ENCODE measurements at places on chromosomes 4 and X. TPM values are rescaled to one million over a fixed set of nuclear protein-coding genes. Genes with fewer than 3 reads are reported as not detected.

DNA sequence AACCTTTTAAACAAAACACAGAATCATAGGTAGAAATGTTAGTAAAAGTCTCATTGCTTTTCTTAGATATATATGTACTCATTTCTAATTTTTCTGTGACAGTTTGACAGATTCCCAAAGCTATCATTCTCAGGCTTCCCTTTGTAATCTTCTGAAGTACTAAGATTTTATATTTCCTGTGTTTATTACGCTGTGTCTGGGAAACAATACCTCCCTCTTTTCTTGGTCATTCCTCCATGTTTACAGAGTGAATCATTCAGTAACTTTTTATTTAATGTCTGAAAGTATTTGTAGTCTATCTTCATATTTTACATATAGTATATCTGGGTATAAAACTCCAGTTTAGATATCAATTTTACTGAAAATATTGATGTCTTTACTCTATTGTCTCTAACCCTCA, 1826.3 kb upstream of the IGFBP7 start:
- no peak for DNase-seq

- no peak for DNase-seq
These were observed 9.8 kb upstream of the FAM3A start for GRCh38 chrX:154525606-154526490.

GRCh38 chr4:164748375-164748774, 5.6 kb upstream of the SMIM31 start:
- DNase-seq: no peak

GRCh38 chr4:47577779-47578553, 92.9 kb downstream of the ATP10D start:
- no peak for DNase-seq

DNA sequence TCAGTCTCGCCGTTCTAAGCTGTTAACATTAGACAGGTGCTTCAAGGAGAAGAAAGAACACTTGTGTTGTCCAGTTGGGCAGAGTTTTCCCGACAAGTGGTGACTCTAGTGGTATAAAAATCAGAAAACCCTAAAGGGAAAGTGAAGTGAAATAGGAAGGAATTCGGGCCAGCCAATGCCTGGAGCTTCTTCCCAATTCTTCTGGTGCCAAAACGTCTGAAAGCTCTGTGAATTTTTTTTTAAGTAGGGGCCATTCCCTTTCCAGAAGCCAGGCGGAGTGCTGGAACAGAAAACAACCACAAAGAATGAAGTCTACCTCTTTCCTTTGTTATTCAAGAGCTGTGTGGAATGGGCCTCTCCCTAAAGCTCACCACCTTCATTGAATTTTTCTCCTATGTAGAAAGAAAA, 43.1 kb upstream of the PPARGC1A start:
- DNase-seq: no peak

GRCh38 chr4:19301527-19301926, 950.2 kb upstream of the SLIT2 start:
- no peak for DNase-seq

GRCh38 chrX:107448998-107449835, at the start of gene FRMPD3:
FRMPD3 (plus strand) TSS chrX:107449652; CDS start chrX:107526589, 76,937 bp downstream.
- no peak for DNase-seq

- no peak for DNase-seq
These were observed 78.0 kb downstream of the COX7B2 start for GRCh38 chr4:46830971-46831454.

DNA sequence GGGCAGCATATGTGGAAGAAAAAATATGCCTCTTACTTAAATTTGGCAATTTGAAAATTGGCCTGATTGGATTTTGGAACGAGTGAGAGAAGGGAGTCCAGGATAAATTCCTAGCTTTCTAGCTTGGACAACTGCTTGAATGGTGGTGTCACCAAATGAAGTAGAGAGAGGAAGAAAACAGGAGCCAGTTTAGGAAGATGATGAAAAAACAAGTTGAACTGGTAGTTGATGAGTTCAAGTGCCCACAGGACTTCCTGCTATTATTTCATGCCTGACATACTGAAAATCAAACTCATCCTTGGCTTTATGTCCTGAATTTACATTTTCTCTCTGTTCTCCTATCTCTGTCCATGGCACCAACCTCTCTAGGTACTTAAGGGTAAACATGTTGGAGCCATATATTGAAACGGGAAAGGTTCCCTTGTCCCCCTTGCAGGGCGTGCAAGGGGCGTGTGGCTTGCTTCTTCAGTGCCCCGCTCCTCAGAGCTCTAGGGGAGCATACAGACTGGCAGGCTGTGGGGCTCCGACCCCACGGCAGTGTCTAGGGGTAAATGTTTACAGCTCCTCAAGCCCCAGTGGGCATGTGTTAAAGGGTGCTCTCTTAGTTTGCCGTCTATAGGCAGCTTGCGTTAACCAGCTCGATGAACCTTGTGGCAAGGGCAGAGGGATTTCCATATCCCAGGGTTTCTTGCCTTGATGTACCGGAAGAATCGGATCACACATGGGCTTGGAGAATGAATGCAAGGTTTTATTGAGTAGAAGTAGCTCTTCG, 250.7 kb upstream of the PGRMC2 start:
- DNase-seq: no peak

DNA sequence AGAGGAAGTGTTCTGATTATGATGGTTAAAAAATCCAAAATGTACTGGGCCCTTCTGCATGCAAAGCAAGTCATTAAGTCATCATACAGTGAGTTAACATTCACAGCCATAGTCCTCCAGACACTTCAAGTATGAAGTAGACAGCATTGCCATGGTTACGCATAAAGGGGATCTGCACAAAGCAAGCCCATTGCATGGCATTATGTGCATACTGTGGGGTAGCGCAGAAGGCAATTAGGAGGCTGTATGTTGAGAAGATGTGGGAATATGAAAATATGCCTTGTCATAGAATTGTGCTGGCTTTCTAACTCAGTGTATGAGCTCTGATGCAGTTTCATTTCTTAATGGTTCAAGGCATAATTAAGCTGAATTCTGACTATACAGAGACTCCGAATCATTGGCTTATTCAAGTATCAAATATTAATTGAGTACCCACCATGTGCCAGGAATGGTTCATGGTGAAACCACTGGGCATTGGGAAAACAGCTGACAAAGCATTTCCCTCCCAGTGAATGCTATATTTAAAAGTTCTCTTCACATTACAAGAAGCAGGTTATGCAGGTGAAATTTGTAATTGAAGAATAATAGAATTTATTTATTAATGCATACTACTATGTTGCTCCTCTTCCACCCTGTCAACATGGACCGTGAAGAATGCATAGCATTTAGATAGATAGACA, 588.9 kb downstream of the ZNF674 start:
- no peak for DNase-seq

- no peak for DNase-seq
These were observed 859.3 kb upstream of the LCORL start for GRCh38 chr4:18880871-18881270.

- DNase-seq: no peak
These were observed 274.3 kb upstream of the IL1RAPL1 start for GRCh38 chrX:28312965-28313364.

- no peak for DNase-seq
These were observed 122.7 kb upstream of the STS start for GRCh38 chrX:7024850-7025249.

GRCh38 chr4:3251691-3252479, 2.9 kb downstream of the MSANTD1 start:
- peak; percentile 52 for DNase-seq

- DNase-seq: no peak
These were observed 5.2 kb downstream of the HADH start for GRCh38 chr4:107994894-107995293.

DNA sequence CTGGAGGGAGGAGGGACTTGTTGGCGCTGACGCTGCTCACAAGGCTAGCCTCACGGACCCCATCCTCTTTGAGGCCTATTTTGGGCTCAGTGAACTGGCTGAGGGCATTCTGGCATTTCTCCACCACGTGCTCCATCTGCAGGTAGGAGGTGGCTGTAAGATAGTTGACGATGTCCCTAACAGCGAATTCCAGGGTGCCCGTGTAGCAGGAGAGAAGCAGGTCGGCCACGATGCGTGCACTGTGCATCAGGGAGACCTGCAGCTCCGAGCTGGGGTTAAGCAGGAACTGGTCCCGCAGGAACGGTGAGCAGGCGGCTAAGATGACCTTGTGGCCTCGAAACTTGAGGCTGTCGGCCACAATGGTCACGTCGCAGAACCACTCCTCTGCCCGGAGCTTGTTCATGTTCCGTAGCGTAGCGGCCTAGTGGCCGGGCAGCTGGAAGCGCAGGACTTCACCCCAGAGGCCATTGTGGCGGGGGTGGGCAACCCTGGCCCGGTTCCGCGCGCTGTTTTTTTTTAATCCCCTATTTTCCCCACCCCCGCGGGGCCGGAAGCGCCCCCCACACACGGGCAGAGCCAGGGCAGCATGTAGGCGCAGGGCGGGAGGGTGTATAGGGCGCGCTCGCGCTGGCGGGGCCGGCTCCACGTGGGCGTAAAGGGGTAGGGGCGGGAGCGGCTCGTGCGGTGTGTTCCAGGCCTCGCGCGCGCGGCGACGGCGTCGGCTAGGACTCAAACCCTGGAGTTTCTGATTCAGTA, 73.2 kb downstream of the UBE2K start:
- DNase-seq: no peak

GRCh38 chr4:151152028-151152427, 52.6 kb downstream of the RPS3A start:
- DNase-seq: no peak

DNA sequence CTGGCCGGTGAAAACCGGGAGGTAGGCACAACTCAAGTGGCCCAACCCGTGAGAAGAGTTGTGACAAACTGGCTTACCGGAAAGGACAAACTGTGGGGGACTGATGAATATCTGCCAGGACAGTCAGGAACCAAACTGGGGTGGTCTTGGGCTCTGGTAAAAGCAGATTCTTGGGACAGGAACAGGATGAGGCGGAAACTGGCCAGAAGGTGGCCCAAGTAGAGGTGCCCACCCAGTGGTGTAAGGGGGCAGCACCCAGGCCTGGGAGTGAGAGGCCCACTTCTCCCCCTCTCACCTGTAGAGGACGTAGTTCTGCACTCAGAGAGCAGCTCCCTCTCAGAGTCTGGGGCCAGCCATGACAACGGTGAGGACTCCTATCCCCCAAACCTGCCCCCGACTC, 5.9 kb downstream of the CCDC120 start:
- DNase-seq: no peak

DNA sequence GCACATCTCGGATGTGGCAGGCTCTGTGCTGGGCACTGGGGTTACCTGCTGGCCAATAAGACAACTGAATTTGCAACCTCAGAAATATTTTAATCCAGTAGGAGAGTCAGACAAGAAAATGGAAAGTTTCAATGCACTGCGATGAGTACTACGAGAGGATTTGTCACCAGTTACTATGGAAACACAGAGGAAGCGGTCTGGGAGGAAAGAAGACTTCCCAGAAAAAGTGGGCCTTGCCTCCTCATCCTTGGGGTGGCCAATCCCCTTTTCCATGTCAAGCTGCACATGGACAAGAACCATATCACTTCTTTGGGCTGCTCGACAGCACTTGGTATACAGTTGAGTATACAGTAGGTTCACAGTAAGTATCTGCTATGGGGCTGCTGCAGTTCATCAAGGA, 67.6 kb downstream of the FAM184B start:
- DNase-seq: no peak

Gene SLC6A14
- not detected for total RNA-seq

Gene LEF1
- total RNA-seq: 8.4 TPM

Gene SULT1E1
- not detected for total RNA-seq

Gene MAP9
- total RNA-seq: 9.4 TPM

Gene SAP30
- 14.4 TPM for total RNA-seq

Gene CLDN2
- not detected for total RNA-seq

Measured in natural killer cell treated with Interleukin-12 subunit alpha and Interleukin-12 subunit beta and Interleukin-15 and Interleukin-18, amount 100 ng/mL, for 72 hours (primary cell).